Fibroblast of skin of abdomen (primary cell): ENCODE measurements at places on chromosomes 1 and 21.

DNA sequence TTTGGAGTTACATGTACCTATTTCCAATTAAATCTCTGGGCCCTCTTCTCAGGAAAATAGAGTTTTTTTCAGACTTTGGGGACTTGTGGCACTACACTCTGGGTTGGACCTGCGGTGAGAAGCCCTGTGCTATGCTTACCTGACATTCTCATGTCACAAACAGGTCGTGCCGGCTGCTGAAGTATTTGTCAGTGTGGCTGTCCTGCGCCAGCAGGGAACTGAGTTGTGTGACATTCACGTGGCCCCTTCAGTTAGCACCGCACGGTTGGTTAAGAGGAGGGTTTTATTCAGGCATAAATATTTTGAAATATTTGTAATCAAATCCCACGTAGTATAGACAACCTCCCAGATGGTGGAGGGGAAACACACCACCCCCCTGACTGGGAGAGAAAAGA is 6.3 kb upstream of the COL6A2 start:
- DNase-seq: no peak

- peak; percentile 79 for DNase-seq
Measured at GRCh38 chr1:171841050-171841910, at the start of gene DNM3. Gene DNM3 (plus strand): TSS chr1:171841498. CDS start chr1:171841657, 159 bp downstream.

- DNase-seq: no peak
Measured at GRCh38 chr1:205441318-205441633, 14.6 kb downstream of the BLACAT1 start.

DNA sequence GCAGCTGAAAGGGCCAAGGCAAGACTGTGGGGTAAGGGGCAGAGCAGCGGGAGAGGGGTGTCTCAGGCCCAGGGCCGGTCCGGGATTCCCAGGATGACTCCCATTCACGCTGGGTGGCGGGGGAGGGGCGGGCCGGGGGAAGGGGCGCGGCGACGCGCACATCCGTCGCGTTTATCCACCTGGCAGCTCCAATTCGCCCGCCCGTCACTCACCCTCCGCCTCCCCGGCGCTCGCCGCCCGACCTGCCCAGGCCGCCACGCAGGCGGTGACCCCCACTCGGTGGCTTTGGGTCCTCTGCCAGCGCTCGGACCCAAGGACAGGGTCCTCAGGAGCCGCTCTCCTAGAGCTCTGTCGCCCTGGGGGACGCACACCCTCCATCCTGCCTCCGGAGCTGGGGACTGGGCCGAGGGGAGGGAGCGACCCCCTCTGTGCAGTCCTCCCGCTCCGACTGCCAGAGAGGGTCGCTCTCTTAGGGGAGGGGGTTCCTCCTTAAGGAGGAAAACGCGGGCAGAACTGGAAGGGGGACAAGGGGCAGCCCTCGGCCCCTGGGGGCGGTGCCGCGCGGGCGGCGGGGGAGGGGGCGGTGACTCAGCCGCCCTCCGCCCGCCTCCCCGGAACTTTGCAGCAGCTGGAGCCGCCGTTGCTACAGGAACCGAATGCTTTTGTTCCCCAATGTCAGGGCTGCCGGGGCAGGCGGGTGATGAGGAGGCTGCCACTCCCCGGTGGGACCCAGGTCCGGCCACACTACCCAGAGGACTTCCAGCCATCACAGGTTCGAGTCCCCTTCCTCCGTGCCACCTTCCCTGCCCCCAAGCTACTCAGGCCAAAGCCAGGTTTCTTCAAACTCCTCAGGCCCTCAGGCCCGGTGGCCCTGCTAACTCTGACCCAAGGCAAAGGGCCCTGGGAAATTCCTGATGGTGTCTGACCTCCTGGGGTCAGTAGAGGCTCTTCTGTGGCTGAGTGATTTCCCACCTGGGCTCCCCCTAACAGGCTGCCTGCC is 3.4 kb downstream of the ADGRB2 start:
- DNase-seq: peak; percentile 69

GRCh38 chr1:185825556-185825955 is 91.4 kb downstream of the HMCN1 start:
- peak; percentile 67 for DNase-seq

- no peak for DNase-seq
Measured at GRCh38 chr1:4161366-4162006, 261.4 kb upstream of the C1orf174 start.

DNA sequence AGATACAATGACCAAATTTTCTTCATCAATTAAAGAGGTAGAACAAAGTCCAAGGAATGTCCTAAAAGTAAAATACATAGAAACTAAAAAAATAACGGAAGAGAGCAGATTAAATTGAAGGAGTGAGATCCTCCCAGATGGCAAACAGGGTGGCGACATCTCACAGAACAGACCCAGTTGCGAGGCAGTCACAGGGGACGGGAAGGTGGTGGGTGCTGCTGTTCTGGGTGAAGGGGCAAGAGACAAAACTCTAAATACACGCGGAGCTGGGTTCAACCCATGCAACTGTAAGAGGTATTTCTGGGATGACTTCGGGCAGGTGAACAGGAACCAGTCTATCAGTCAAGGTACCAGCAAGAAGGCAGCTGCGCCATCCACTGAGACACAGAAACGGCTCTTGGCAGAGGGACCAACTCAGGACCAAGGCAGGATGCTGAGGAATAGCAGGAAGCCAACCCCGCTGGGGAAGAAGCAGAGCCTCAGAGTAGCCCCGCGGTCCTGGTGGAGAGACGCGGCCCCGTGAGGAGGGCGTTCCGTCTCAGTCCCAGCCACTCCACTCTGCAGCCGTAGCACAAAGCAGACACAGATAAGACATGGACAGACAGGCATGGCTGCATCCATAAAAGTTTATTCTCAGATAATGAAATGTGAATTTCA is 32.2 kb downstream of the WDR4 start:
- DNase-seq: no peak

DNA sequence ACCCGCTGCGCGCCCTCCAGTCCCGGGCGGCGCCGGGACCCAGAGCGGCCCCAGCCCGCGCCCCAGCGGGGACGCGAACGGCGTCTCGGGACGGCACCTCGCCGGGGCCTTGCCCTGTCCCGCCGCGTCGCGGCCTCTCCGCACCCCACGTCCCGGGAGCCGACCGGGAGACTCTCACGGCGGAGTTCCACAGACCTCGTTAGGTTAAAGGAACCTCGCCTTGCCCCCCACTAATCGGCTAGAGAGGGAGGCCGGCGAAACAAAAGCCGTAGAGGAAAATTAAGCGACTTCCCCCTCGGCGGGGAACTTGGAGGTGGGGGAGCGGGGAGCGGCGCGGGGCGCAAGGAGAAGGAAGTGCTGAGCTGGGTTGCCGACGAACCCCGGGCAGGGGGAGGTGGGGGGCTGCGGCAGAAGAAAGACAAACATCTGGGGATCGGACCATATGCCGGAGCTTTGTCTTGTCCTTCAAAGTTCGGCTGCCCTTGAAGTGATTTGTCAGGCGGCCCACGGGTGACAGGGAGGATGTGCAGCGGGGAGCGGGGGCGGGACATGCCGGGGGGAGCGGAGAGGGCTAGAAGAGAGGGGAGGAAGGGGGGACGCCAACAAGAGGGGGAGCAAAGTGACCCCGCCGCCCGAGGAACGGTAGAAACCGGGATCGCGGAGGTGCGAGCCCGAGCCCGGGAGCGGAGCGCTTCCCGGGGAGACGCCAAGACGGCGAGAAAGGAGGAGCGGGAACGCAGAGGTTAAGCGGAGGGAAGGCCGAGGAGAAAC is 120.0 kb upstream of the RRP15 start:
- no peak for DNase-seq

- peak; percentile 85 for DNase-seq
Measured at GRCh38 chr1:65425697-65426096, 5.2 kb downstream of the LEPR start.

DNA sequence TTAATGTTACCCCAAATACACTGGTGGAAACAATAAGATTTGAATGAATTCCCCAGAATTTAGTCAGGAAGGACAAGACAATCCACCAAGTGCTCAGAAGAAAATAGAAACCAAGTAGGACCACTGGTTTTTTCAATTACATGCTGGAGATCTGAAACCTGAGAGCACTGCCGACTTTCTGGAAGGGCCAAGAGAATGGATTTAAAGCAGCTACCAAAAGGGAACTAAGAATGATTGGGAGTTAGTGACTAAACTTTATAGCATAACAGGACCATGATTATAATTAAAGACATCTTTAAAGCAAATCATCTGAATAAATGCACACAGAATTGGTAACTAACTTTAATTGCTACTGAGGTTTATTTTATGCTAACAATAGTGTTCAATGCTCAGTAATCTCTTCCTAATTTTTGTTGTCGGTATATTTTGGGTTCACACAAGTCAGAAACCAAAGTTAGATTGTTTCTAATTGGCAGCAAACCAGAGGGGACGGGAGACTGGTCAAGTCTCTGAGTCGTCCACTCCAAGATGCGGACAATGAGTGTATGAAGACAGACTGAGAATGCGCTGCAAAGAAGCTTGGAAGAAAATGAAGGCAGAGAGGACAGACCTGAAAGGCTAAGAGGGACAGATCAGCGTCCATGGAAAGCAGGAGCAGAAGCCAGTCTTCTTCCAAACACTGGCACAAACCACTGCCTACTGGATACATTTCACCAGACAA is 2.3 kb upstream of the RGS13 start:
- DNase-seq: peak; percentile 49

DNA sequence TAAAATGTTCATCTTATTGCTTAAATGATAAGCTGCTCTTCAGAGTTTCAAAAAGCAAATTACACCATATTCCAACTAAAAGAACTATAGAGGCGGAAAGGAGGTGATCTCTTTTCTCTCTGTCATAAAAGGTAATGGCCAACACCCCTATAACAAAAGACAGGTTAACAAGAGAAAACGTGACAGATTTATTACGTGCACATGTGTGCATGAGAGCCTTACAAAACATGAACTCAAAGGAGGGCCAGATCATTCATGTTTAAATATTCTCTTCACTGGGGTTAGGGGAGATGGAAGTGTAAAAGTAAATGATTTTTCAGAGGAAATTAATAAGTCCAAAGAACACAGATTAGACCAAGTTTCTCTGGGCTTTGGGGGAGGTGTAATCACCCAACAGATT is 26.5 kb upstream of the FMO2 start:
- no peak for DNase-seq
